ENCODE measurements at places on chromosomes 5 and 9.
A peak's percentile ranks its signal among the peaks of the same experiment; 100 is the strongest.

DNA sequence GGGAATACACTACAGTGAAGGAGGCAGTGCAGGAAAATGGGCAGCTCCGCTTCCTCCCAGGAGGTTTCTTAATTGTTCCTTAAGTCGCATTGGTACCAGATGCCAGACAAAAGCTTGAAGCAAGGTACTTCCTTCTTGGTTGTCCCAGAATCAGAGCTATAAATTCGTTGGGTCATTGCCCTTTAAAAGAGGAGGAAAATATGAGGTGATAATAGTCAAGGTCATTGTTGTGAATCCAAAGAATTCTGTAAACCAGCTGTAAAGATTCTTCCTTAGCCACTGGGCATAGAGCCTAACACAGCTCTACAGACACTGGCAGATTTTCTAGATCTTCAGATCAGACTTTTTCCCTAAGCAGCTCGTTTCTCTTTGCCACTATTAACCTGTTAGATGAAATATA is 444.1 kb upstream of the TLE4 start:
- DNase-seq = no peak

DNA sequence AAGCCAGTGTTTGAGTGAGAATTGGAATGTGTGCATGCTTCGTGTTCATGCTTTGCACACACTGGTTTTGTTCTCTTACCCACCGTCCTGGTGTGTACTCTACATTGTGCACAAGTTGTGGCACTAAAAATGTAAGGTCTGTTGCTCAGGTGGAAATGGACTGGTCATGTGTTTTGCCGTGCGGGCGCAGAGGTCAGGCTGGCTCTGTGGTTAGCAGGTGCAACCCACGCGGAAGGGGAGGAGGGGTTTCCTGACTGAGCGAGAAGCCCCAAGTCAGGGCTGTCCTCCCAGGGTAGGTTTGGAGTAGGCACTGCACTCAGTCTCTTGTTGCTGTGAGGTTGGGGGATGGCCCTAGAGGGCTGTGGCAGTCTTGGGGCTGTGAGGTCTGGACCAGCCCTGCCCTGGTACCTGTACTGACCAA is 86.6 kb downstream of the EHMT1 start:
- no peak for DNase-seq

DNA sequence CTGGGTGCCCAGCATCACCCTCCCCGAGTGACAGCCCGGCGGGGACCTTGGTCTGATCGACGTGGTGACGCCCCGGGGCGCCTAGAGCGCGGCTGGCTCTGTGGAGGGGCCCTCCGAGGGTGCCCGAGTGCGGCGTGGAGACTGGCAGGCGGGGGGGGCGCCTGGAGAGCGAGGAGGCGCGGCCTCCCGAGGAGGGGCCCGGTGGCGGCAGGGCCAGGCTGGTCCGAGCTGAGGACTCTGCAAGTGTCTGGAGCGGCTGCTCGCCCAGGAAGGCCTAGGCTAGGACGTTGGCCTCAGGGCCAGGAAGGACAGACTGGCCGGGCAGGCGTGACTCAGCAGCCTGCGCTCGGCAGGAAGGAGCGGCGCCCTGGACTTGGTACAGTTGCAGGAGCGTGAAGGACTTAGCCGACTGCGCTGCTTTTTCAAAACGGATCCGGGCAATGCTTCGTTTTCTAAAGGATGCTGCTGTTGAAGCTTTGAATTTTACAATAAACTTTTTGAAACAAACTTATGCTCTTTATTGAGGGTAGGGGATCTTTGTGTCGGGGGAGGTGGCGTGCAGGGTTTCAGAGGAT is 1.3 kb downstream of the GADD45G start:
- no peak for DNase-seq

GRCh38 chr5:147169901-147170300 is 64.9 kb upstream of the STK32A start:
- DNase-seq = no peak

DNA sequence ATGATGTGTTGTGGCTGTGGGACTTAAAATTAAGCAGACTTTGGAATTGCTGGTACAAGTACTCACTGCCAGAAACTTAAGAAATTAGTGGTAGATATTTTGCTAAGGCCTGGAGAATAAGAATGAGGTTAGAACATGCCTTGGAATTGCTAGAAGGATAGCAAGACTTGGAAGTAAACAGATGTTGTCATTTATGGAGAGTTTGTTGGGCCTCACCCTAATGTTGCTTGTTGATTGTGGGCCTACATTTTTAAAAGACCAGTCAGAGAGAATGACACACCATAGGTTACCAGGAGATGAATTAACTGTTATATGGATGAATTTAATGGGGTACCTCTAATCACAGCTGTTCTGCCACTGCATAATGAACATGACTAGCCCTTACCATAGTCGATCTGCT is 120.1 kb upstream of the GAS1 start:
- no peak for DNase-seq

DNA sequence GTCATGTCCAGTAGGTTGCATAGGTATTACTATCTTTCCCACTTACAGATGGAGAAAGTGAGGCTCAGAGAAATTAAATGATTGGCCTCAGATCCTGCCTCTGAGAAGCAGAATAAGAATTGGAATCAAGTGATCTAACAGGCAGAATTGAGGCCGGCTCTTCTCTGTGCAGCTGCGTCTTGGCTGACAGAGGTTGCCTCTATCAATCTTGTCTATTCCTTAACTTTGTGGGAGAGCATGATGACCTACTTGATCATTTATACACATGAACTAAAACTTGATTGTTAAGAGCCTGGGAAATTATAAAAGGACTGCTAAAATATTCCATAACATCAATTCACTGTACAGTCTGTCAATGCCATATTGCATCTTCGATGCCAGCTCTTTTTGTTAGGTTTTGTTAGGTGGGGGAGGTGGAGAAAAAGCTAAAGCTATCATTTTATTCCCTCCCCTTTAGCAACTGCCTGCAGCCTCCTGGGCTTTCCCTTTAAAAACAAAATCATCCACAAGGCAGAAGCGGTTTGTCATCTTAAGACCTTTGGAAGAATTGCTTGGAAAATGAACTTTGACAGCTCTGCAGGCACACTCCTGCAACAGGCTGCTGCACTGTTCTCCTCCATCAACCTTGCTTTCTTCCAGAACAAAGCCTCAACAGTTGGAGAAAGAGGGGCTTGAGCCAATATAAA is 247.4 kb downstream of the SMARCA2 start:
- no peak for DNase-seq

- no peak for DNase-seq
Measured at GRCh38 chr9:136416427-136416826, 6.0 kb downstream of the PMPCA start.

- no peak for DNase-seq
Measured at GRCh38 chr5:177358370-177358819, 671 bp downstream of the RGS14 start.

DNA sequence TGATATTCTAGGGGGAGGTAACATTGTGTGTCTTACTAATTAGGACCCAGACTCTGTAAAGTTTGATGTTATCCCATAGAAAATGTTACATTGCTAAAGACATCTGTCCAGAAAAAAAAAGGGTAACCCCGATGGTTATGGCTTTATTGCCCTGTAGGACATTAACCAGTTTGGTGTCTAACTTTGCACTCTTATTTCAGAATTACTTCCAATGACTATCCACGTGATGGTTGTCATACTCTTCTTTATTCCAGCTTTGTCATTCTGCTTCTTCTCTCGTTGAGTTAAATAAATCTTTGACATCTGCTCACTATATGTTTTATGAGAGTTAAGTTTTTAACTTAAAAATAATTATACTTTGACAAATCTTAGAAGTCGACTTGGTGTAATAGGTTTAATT is 180.4 kb upstream of the ANKRD55 start:
- DNase-seq = no peak

GRCh38 chr9:73116031-73116430 is 35.6 kb upstream of the ANXA1 start:
- DNase-seq = no peak

- DNase-seq = no peak
Measured at GRCh38 chr9:132001567-132001966, 78.1 kb downstream of the MED27 start.

DNA sequence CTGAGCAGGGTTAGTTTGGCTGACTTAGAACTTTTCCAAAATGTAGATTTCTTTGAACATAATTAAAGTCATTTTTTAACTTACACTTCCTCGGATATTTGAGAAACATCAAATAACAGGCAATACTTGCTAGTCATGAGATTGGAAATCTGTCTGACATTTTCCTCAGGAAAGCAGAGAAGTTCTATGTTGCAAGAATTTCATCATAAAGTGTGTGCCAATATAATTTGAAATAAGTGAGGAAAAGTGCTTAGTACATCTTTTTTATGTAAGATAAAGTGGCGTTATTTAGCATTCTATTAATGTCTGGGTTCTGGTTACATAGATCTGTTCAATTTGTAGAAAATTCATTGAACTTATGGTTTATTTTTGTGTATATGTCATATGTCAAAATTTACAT is 48.7 kb upstream of the C5orf47 start:
- DNase-seq = no peak

DNA sequence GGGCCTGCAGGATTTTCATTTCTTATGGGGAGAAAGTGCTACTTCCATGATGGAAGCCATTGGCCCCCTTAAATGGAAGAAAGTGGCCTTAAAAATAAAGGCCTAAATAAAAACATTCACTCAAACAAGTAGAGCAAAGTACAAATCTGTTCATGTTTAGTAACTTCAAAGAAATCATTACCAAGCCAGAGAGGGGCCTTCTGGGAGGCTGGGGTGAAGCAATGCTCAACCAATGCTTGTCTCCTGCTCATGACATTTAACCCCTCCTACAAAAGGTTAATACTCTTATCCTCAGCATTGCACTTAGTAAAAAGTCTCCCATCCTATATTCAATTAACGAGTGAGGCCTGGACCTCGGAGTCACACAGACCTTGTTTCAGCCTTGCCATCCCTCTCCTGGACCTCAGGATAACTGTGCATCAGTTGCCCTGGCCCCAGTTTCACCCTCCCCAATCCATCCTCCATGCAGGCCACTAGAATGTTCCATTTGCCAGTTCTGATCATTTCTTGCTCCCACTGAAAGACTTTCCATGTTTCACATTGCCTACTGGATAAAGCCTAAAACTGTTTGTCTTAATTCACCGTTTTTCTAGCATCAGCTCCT is 36.9 kb upstream of the ALDH1B1 start:
- DNase-seq = no peak

DNA sequence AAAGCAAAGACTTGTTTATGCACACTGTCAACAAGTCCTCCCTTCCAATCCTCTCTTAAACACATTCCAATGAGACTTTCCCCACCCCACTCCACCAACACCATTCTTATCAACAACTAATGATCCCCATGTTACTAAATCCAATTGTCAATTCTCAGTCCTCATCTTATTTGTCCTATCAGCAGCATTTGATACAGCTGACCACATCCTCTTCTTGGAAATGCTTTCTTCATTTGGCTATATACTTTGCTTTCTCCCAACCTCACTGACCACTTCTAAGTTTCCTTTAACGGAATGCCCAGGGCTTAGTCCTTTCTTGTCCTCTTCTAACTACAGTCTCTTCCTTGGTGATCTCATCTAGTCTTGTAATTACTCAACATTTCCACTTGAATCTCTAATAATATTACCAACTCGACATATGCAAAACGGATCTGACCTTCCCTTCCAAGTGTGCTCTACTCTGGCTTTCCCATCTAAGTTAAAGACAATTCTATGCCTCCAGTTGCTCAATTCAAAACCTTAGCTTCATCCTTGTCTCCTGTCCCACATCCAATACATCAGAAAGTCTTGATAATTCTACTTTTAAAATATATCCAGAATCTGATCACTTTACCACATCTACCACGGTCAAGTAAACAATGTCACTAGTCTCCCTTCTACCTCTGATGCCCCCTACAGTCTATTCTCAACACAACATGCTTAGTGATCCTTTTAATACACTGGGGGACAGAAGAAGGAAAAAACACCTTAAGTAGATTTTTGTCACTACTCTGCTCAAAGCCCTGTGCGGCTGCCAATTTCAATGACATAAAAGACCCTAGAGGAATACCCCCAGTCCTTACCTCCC is 25.5 kb downstream of the AGTPBP1 start:
- no peak for DNase-seq

DNA sequence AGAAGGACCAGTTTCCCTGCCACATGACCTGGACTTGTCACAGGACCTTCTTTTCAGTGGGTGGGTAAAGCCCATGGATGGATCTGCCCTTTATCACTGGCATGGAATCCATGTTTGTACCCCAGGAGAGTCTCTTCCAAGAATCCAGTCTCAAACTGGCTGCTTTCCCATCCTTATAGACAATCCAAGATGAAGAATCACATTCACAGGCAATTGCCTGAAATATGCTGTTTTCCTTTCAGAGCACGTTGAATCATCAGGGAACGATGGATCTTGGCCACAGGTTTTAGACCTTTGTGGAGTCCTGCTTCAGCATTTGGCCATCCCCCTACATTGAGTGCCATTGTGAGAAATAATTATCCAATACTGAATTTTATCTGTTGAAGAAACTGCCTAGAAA is 319.8 kb downstream of the ASTN2 start:
- no peak for DNase-seq

- no peak for DNase-seq
Measured at GRCh38 chr9:93121316-93122241, 12.5 kb downstream of the NINJ1 start.

DNA sequence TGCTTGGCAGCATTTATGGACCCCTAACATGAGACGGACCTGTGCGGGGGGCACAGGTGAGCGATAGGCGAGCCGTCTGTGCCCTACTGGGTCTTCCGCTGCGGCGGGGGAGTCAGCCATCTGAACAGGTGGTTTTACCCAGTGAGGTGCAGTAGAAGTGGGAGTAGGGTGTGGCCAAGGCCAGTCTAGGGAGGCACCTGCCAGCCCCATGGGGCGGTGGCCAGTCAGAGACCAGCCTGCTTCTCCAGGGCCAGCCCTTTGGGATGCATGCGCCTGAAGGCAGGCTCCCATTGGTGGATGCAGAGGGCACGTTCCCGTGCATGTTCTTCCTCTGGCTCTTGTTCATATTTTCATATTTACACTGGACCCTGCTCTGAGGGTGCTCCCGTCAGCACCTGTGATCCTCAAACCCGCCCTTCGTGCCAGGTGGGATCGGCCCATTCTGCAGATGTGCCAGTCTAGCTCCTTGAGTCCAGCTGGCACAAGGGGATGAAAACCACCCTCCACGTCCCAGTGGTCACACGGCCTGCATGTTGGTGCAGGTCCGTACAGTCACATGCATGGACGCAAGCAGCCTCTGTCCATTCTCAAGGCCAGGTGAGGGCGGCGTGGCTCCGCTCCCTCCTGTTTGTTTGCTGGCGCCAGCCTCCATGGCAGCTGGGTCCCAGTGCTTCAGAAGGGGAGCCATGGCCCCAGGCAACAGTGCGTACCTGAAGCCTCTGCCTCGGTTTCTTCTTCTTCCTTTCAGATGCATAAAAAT is 9.0 kb downstream of the COL5A1 start:
- no peak for DNase-seq

GRCh38 chr5:168292786-168293696 is 1.6 kb downstream of the WWC1 start:
- no peak for DNase-seq

- DNase-seq = no peak
Measured at GRCh38 chr5:135738564-135738875, 95.9 kb upstream of the SLC25A48 start.

GRCh38 chr5:111774525-111774924 is 17.5 kb upstream of the NREP start:
- DNase-seq = no peak

DNA sequence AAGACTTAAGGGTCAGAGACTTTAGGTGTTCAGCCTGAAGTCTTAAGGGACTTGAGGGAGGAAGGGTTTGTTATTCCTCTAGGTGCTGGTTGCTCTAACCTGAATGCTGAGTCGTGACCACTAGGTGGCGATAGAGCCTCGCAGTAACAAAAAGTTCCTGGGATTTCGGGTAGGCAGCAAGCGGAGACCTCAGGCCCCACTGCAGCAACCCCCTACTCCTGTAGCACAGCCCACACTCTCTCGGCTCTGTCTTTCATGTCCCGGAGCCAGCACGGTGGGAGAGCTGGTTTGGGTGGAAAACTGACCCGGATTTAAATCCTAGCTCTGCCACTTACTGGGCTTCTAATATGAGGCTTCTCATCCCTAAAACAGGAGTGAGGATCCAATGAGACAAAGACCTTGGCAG is 100.3 kb upstream of the PANK3 start:
- DNase-seq = peak; percentile 81

All from left kidney (tissue), 8 donors.